RPMI8226 (cell line): ENCODE measurements at places on chromosomes 12 and 14.
A peak's percentile ranks its signal among the peaks of the same experiment; 100 is the strongest.

- no peak for DNase-seq
Observed at GRCh38 chr14:89249065-89249695, 167.9 kb downstream of the FOXN3 start.

DNA sequence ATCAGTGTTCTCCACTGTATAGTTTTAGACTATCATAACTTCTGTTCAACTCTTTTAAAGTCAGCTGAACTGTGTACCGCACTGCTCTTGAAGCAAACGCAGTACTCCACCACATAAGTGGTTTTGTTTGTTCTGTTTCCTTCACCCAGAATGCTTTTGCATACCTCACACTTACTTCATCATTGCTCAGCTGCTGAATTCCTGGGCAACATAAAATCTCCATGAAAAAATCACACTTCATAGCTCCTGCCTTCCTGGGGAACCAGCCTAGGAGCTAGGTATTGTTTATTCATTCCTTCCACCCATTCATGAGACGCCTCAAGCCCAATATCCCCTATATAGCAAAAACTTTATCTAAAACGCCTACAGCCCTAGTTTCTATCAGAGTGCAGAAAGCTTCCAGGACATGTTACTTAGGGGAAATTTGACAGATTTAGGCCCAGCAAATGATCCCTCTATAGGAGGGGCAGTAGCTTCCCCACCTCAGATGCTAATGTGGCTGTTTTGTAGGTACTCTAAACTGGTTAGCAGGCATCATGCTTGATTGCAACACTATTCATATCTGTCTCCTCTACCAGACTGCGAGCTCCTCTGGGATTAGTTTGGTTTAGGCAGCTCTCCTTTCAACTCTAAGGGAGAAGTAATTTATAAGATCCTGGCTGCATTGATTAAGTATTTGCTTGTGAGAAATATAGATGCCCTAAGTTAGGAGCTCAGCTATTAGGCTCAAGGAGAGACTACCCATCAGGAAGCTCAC is 44.5 kb downstream of the LRRC9 start:
- DNase-seq, result no peak

GRCh38 chr14:90443161-90444076 is 46.6 kb downstream of the CALM1 start:
- no peak for DNase-seq

- peak; percentile 26 for DNase-seq
Observed at GRCh38 chr12:8860165-8860961, 37.9 kb downstream of the A2ML1 start.

- DNase-seq, result no peak
Observed at GRCh38 chr12:7634561-7634960, 31.1 kb downstream of the APOBEC1 start.

DNA sequence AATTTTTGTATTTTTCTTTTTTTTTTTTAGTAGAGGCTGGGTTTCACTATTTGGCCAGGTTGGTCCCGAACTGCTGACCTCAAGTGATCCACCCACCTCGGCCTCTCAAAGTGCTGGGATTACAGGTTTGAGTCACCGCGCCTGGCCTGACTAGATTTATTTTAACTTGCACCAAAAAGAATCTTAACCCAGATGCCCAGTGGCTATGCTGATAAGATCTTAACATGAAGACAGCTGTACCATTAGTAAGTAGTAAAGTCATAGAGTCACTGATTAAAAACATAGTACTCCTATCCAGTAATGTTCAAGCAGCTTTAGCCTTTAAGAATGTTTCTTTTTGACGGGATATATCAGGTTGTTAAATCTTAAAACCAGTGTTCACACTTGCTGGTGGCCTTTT is 1061.8 kb upstream of the FLRT2 start:
- no peak for DNase-seq

DNA sequence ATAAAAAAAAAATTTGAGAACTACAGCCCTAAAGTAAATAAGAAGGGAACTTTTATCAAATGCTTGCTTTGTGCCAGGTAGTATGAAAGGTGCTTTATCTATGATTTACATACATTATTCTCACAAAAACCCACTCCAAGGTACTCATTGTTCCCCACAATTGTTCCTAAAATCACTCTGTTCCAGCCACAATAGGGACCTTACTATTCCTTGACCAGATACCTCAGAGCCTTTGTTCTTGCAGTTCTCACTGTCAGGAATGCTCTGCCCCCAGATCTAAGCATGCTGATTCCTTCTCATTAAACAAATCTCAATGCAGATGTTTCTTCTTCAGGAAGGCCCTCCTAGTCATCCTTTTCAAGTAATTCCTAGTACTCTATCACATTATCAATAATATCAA is 60.2 kb downstream of the PPP1R12A start:
- DNase-seq, result no peak

GRCh38 chr14:89137526-89138163 is 279.4 kb downstream of the FOXN3 start:
- peak; percentile 34 for DNase-seq

- no peak for DNase-seq
Observed at GRCh38 chr14:42163136-42163535, 556.5 kb downstream of the LRFN5 start.

- no peak for DNase-seq
Observed at GRCh38 chr14:74685921-74686678, 26.8 kb downstream of the AREL1 start.

DNA sequence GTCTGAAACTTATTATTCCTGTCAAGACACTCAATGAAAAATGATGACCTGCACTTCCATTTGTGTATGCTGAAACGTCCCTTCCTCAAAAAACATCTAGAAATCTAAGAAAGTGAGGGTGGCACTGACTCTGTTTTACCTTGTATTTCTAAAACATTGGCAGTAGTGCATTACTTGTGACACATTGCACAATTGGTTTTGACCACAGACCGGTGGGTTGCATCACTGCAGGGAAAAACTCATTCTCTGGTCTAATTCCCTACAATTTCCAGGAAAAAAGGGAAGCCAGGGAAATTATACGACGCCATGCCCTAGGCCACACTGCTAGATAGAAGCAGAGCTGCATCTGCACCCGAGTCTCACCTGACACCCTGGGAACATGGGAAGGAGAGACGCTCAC is 156.7 kb downstream of the NTF3 start:
- no peak for DNase-seq

DNA sequence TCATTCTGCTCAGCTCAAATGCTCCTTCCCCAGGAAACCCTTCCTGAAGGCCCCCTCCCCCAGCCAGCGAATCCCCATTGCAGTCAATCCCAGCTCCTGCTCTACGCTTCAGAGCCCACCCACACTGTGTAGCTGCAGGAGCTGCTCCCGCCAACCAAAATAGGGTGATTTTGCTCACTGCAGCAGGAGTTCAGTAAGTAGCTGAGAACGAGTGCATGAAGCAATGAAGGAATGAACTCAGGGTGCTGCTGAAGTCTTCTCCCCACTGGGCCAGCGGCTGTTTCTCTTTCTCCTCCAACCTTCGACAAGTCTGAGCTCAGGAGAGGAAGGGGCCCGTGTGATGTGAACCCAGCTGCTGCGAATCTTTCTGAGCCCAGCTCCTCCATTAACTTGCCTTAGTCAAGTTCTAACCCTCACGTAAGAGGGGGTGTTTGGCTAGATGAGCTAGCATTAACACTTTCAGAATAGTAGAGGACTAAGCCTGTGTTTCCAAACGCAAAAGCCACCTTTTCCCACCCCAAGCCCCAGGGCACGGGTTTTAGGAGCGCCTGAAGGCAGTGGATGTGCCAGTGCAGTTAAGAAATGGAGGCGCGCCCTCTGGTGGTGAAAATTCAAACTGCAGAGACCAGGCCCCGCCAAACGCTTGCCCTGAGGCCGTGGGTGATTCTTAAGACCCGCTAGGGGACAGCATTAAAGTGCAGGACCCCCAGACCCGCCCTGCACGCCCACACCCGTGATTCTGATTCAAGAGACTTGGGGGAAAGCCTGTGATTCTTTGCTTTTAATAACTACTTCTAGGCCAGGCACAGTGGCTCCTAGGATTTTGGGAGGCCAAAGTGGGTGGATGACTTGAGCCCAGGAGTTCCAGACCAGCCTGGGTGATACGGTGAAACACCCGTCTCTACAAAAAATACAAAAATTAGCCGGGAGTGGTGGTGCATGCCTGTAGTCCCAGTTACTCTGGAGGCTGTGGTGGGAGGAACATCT is 11.9 kb upstream of the SERPINA4 start:
- DNase-seq, result peak; percentile 37

DNA sequence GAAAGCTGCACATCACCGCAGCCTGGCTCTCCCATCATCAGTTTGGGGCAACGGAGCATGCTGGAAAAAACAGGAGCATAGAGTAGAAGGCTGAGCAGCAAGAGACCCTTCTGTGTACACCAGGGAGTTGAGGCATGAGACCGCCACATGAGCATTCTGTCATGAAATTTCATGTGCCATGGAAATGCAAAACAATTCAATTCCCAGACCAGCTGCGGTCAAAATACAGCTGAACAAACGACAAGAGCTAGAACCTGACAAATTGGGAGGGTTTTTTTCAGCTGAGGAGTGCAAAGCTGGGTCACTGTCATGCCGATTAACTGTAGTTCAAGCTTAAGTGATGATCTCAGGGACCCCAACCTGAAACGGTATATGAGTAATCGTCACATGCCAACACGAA is 37.1 kb downstream of the TMEM30B start:
- DNase-seq, result no peak

DNA sequence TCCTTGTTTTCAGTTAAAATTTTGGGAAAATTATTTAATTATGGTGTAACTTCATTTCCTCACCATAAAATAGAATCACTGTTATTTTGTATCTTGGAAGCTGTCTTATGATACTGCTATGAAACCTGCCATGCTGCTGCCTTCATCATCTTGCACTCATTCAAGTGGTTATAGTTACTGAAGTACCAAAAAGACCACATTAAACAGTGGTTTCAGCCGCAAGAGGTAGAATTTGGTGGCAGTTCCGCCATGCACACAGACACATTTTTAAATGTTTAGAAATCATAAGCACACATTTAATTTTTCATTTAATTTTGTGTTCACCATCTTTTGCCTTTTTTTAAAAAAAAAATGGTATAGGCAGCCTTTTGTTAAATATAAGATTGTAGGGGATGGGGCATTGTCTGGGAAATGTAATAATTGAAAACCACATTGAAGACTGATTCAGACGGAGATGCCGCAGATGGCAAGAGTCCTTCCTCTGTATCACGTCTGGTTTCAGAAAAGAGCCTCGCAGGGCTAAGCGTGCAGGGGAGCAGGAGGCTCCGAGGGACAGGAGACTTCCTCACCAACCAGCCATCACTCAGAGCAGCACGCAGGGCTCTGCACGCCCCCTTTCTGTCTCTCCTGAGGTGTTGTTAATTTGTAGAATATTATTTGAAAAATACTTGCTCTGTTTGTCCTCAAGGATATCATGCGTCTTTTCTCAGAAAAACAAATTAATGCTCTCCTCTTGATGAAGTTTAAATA is 115.2 kb upstream of the PELI2 start:
- peak; percentile 23 for DNase-seq

DNA sequence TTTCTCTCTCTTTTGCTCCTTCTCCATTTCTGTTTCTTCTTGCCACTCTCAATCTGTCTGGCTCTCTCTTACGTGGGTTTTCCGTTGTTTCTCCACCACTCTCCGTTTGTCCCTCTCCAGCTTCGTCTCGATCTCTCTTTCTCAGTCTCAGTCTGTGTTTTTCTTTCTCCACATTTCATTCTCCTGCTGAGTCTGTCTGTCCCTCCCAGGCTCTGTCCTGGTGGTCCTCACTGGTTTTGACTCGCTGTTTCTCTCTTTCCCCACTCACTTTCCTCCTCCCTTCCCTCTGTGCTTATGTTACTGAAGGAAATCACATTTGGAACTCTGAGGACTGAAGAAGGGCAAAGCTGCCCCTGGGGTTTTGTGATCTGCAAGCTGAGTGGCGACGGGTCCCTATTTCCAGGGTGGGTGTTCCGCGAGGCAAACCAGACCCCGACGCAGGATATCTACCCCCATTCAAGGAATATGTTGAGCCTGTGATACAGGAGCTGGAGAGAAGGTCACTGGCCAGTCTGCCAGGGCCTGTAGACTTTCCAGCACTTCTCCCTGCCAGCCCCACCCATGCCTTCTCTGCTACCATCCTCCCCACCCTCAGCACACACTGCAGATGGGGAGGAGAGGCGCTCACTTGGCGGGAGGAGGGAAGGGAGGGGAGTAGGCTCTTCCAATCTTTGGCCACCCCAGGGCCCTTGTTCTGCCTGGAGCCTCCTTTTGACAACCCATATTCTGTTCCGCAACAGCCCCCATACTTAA is 102.7 kb upstream of the MAP1LC3B2 start:
- no peak for DNase-seq

DNA sequence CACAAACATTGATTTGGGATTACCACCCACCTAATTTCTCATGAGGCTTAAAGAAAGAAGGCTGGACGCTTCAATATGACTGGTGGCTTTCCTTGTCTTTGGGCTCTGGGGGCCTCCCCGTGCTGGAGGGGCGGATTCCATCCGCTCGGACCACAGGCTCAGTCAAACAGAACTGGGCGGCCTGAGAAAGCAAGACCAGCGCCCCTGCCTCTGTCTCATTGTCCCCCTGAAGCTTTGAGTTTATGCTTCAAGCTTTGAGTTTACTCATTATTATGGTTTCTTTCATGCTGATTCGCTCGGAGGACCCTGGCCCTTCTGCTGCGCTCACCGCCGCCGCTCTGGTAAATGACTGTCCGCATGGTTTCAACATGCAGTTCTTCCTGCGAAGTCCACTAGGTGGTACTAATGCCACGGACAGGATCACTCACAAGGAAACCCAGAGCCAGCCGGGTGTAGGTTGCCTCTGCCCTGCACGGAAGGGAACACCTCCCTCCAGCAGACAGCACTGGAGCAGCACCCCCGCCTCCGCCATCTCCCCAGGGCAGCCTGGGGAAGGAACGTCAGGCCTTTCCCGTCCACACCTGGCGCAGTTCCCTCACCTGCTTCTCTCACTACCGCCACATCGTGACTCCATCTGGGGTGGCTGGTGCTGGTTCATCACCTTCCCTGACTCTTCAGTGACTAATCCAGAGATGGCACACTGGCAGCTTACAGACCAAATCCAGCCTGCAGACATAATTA is 13.2 kb upstream of the TIGAR start:
- peak; percentile 51 for DNase-seq

GRCh38 chr14:91288876-91289275 is 44.4 kb upstream of the GPR68 start:
- no peak for DNase-seq

- no peak for DNase-seq
Observed at GRCh38 chr12:4252601-4253000, 21.0 kb upstream of the CCND2 start.
